Occipital lobe (tissue), 3 donors: ENCODE measurements at places on chromosomes 12 and 14. TPM values are rescaled to one million over a fixed set of nuclear protein-coding genes. Genes with fewer than 3 reads are reported as not detected.

- no peak for DNase-seq
These were observed 37.7 kb downstream of the NRDE2 start for GRCh38 chr14:90293766-90294730.

RNF212B gene
- not detected for total RNA-seq

PGF gene
- 2.0 TPM for total RNA-seq

DNA sequence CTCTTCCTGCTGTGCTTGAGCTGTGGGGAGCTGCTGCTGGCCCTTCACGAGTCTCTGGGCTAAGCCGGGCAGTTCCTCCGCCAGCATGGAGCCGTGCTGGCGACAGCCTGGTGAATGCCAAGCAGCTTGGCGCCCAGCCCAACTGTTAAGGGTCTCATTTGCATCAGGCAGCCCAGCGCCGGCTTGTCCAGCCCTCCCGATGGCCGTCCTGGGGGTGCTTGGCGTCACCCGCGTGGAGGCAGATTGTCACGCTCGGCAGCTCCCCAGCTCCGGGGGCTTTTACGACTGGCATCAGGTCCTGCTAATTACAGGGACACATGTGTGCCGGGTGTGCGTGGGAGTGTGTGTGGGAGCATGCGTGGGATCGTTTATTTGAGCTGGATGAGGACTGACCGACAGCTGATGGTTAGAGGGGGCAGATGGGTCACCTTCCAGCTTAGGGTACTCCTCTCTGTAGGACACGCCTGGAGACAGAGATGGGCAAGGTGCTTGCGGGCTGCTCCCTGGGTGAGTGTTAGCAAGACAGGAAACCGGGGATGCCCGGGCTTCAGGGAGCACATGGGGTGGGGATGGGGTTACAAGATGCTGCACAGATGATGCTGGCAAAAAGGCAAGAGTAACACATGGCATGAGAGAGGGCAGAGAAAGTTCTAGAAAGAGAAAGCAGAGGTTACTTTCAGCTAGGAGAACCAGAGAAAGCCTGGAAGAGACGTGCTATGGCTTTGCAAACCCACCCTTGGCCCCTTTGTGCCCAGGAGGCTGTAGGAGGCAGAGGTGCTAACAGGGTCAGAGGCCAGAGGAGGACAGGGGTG, 64.1 kb downstream of the KIF26A start:
- DNase-seq: no peak

SLC2A3 gene
- total RNA-seq: 57.1 TPM

C12orf60 gene
- 3.6 TPM for total RNA-seq

GRCh38 chr12:32568228-32568627, 110.9 kb upstream of the DNM1L start:
- no peak for DNase-seq

LMBR1L gene
- 90.8 TPM for total RNA-seq
